A549 treated with RU486 at 1 μM for 4 hours (cell line): ENCODE measurements at places on chromosomes 12 and 14. TPM values are rescaled to one million over a fixed set of nuclear protein-coding genes. Genes with fewer than 3 reads are reported as not detected.

TEX22 gene
- total RNA-seq = 0.17 to 0.77 TPM (median 0.41 TPM) in 4 of 5 replicates, not detected in the other

KLHL42 gene
- 13.0 to 20.2 TPM (median 17.8 TPM) in 5 replicates for total RNA-seq

CLEC1B gene
- total RNA-seq = not detected in 5 replicates

VWF gene
- 0.06 to 0.42 TPM (median 0.15 TPM) in 5 replicates for total RNA-seq

KLRD1 gene
- total RNA-seq = not detected in 5 replicates

STAC3 gene
- 0.26 to 0.50 TPM (median 0.30 TPM) in 5 replicates for total RNA-seq

FOXN4 gene
- total RNA-seq = not detected in 5 replicates

RND1 gene
- total RNA-seq = 14.4 to 21.8 TPM (median 15.8 TPM) in 5 replicates

ACACB gene
- 3.6 to 8.3 TPM (median 6.5 TPM) in 5 replicates for total RNA-seq

SLC6A12 gene
- total RNA-seq = 0.89 to 1.5 TPM (median 1.3 TPM) in 5 replicates

FAM181A gene
- total RNA-seq = not detected in 5 replicates

C14orf132 gene
- total RNA-seq = 3.1 to 5.7 TPM (median 3.8 TPM) in 5 replicates

GPR162 gene
- 0.22 to 1.1 TPM (median 0.49 TPM) in 5 replicates for total RNA-seq

LPAR5 gene
- total RNA-seq = 0.30 to 0.91 TPM (median 0.50 TPM) in 5 replicates

OR4Q3 gene
- not detected in 5 replicates for total RNA-seq

MYF5 gene
- not detected in 5 replicates for total RNA-seq

GSC gene
- total RNA-seq = 0.34 to 0.55 TPM (median 0.39 TPM) in 5 replicates

DNAH10 gene
- 0.17 to 0.35 TPM (median 0.21 TPM) in 5 replicates for total RNA-seq

ISCA2 gene
- 34.7 to 47.7 TPM (median 39.5 TPM) in 5 replicates for total RNA-seq

OTUB2 gene
- total RNA-seq = 3.7 to 6.8 TPM (median 4.3 TPM) in 5 replicates

HCAR1 gene
- total RNA-seq = 0.03 to 0.09 TPM (median 0.07 TPM) in 5 replicates

IGF1 gene
- 0.30 TPM in 1 of 5 replicates, not detected in the others for total RNA-seq

OTX2 gene
- not detected in 5 replicates for total RNA-seq

SRRM4 gene
- total RNA-seq = not detected in 5 replicates

RIPK3 gene
- total RNA-seq = not detected in 5 replicates

CS gene
- total RNA-seq = 152 to 175 TPM (median 157 TPM) in 5 replicates

ACOT6 gene
- total RNA-seq = not detected in 5 replicates

OLR1 gene
- total RNA-seq = 1.0 to 2.1 TPM (median 1.2 TPM) in 5 replicates

PMCH gene
- total RNA-seq = not detected in 5 replicates

KRT6C gene
- not detected in 5 replicates for total RNA-seq

ADAM21 gene
- total RNA-seq = 0.07 TPM in 1 of 5 replicates, not detected in the others

CCDC175 gene
- not detected in 5 replicates for total RNA-seq

DCAF4 gene
- total RNA-seq = 24.1 to 30.3 TPM (median 28.5 TPM) in 5 replicates

DUSP16 gene
- 11.0 to 15.5 TPM (median 14.1 TPM) in 5 replicates for total RNA-seq

KRT79 gene
- total RNA-seq = 0.21 TPM in 2 of 5 replicates, not detected in the others

TM9SF1 gene
- 63.2 to 70.0 TPM (median 67.6 TPM) in 5 replicates for total RNA-seq

KRT7 gene
- 3,887 to 4,969 TPM (median 4,700 TPM) in 5 replicates for total RNA-seq

PLA2G1B gene
- not detected in 5 replicates for total RNA-seq

MANSC1 gene
- total RNA-seq = 3.2 to 4.6 TPM (median 3.7 TPM) in 5 replicates

SRP54 gene
- total RNA-seq = 54.6 to 68.0 TPM (median 56.3 TPM) in 5 replicates

OR4E2 gene
- not detected in 5 replicates for total RNA-seq

ALDH1L2 gene
- 1.9 to 3.7 TPM (median 3.1 TPM) in 5 replicates for total RNA-seq

LRP1-AS gene
- total RNA-seq = not detected in 5 replicates
